ENCODE measurements at places on chromosomes 6 and 20.

DNA sequence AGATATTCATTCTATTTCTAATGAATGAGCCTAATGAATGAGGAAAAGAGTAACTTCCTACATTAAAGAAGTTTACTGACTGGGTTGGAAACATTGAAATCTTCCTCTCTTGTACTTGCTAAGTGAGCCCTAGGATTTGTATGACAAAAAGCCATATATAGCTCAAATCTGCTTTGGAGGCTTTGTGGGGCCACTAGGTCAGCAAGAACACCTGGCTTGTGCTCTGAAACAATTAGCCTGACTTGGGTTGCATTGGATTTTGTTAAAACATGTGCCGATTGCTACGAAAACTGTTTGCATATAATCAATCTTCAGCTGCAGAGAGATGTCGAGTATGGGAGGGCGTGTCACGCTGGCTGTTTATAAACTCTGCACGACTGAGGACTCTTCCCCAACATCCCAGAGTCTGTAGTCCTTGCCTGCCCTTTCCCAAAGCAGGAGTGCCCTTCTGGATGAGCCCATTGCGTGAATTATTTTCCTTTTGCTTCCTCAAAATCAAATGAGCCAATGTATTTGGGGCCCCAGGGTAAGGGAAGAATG, 684.8 kb downstream of the DHX35 start:
- no peak for DNase-seq

- DNase-seq, result no peak
Measured at GRCh38 chr6:4413073-4413472, 277.7 kb upstream of the ECI2 start.

- DNase-seq, result no peak
Measured at GRCh38 chr6:80356000-80356399, 249.5 kb downstream of the BCKDHB start.

- no peak for DNase-seq
Measured at GRCh38 chr20:385448-385847, 4.9 kb downstream of the TRIB3 start.

GRCh38 chr6:126535595-126535994, 195.7 kb downstream of the CENPW start:
- no peak for DNase-seq

DNA sequence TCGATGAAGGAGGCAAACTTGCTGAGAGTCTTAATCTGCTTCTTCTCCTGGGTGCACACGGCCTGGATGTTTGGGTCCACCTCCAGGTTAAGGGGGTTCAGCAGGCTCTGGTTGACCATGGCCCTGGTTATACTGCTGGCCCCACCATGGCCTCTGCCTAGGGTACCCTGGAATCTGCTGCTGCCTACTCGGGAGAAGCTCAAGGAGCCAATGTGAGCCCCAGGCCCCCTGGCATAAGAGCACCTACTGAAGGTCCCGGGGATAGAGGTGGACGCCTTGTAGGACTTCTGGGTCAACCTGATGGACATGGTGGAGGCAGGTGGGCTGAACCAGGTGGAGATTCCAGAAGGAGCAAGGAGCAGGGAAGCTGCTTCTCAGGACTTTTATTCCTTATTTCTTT, 17.9 kb upstream of the FKBP1C start:
- DNase-seq, result no peak

GRCh38 chr6:90015883-90016282, 121.6 kb downstream of the GJA10 start:
- no peak for DNase-seq

DNA sequence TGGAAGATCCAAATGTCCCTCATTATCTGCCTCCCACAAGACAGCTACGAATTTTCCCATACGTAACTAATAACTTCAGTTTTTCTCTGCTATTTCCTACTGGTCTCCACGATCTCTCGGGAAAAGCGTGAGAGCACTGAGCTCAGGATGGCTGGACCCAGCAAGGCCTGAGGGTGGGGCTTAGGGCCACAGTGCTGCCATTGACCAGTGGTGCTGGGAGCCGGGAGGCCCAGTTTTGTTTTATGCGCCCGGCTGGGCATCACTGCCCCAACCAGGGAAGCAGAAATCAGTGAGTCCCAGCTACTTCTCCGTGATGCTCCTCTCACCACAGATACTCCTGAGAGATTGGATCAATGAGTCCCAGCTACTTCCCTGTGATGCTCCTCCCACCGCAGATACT, 238.4 kb downstream of the LY86 start:
- DNase-seq, result no peak

- no peak for DNase-seq
Measured at GRCh38 chr20:17887331-17888030, 81.1 kb downstream of the SNX5 start.

- no peak for DNase-seq
Measured at GRCh38 chr6:156348424-156348823, 428.8 kb upstream of the ARID1B start.

DNA sequence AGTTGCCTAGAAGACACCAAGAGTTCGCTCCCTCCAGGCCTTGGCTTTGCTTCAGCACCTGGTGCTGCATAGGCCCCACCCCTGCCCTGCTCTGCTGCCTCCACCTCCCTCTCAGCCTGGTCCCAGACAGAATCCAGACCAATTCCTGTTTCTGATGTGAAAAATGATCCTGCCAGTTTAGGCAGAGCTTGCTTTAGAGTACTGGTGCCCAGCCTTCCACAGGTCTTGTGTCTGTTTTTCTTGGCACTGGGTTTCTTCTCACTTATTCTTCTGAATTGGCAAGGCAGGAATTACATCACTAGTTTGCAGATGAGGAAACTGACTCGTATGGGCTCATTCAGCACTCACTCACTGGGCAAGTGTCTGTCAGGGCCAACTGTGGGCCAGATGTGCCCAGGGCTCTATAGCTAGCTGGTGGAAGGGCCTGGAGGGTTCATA, 53.0 kb downstream of the HLA-A start:
- DNase-seq, result no peak

DNA sequence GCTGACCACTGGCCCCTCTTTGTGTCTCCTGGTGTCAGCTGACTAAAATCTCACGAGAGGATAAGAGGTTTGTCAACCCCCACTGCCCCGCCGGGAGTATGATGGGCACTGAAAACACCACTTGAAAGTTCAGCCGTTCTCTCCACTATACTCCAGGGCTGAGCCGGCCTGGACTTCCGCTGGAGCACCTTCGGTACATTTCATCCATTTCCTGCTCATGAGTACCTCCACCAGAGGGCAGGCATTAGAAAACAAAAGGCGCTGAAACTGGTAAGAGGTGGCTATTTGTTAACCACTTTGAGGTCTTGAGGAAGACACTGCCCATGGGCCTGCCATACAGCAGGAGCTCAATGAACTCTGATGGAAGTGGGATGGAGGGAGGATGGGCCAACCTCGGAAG, 17.9 kb upstream of the ANKRD60 start:
- DNase-seq, result no peak

- DNase-seq, result peak; percentile 63
Measured at GRCh38 chr6:26043384-26044139, 43.7 kb upstream of the HFE start.

DNA sequence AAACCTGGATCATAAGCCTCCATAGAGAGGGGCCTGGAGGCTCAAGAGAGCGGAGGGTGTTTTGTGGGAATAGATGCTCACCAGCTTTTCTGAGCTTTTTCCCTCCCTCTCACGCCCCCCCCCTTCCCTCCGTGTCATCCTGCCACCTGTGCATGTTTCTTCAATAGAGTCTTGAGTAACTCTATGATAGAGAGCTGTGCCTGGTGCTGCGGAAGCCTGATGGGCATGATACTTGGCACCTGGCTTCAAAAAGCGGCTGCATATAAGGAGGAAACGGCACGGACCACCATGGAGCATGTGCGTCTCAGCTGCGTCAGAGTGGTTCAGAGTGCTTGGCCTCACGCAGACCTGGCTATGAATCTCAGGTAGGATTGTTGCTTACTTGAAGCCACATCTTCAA, 198.9 kb downstream of the CDH4 start:
- no peak for DNase-seq

DNA sequence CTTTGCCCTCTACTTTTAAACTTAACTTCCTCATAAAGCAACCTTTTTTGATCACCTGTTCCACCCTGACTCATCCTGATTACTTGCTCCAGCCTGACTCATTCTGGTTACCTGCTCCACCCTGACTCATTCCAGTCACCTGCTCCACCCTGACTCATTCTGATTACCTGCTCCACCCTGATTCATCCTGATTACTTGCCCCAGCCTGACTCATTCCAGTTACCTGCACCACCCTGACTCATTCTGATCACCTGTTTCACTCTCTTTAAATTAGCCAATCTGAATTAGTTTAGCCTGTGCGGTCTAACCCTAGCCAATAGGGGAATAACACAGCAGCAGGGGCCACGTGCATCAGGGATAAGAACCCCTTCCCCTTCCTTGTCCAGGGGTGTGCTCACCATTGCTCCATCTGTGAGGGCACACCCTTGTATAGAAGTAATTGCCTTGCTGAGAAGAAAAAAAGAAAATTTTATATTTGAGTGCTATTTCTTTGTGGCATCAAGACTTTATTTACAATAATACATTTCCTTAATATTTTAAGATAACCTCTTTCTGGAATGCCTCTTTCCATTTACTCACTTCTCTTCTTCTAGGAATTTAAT, 17.9 kb downstream of the HLA-G start:
- no peak for DNase-seq

DNA sequence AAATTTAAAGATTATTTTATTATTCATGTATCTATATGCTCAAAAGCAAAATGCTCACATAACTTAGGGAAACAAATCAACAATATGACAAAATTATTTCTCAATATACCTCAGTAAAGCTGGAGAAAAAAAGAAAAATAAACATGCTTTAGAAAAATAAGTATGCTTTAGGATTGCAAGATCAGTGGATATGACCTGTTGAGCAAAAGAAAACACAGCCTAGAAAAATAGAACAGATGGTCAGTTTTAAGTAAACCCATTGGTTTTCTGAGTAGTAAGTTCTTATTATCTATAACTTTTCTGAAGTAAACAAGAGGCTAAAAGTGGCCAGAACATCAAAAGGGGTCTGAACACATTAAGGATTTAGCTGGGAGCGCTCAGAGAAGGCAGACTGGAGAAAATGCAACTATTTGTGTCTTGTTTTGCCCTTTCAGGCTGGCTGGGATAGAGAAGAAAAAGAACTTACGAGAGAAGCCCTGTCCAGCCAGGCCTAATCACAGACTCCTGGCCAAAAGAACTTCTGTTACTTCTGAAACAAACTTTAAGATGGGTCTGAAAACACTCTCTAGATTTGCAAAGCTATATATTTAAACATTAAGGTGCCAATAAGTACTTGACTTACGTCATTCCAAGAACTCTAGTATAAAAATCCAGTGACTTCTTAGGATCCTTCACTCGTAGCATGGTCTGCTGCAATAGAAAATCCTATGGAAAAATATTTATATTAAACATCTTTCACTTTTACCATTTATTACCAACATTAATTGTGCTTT, 16.5 kb downstream of the GLO1 start:
- DNase-seq, result no peak

GRCh38 chr20:1206366-1207148, 3.3 kb downstream of the C20orf202 start:
- DNase-seq, result no peak

DNA sequence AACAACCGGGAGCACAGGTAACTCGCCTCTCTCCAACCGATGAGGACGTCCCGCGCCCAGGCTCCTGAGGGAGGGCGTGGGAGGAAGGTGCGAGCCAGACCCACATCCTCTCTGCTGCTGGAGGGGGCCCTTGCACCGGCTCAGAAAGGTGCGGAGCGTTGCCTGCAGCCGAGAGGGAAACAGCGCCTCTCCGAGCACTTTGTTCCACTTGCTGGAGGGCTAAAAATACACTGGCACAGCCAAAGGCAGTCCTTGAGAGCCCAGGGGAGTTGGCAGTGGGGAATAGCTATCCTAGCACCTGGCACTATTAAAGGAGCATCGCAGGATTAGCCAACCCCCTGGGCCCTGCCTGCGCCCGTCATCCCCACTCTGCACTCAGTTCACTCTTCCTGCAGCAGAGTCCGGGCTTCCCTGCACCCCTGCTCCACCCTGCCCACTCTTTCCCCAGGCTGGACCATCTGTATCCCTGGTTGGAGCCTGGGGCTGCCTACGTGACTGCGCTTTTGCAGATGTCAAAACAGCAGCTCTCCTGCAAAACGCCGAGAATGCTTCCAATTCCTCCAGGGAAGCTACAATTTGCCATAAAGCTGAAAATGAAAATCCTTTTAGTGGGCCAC, 108.9 kb downstream of the SNX5 start:
- peak; percentile 18 for DNase-seq
